ENCODE measurements at places on chromosomes 7 and 10.

GRCh38 chr10:98374217-98374985 lies 40.6 kb downstream of the PYROXD2 start:
- DNase-seq = no peak

- no peak for DNase-seq
Observed at GRCh38 chr7:31171984-31172383, 119.9 kb downstream of the ADCYAP1R1 start.

- DNase-seq = no peak
Observed at GRCh38 chr7:39086638-39087360, 109.1 kb downstream of the POU6F2 start.

DNA sequence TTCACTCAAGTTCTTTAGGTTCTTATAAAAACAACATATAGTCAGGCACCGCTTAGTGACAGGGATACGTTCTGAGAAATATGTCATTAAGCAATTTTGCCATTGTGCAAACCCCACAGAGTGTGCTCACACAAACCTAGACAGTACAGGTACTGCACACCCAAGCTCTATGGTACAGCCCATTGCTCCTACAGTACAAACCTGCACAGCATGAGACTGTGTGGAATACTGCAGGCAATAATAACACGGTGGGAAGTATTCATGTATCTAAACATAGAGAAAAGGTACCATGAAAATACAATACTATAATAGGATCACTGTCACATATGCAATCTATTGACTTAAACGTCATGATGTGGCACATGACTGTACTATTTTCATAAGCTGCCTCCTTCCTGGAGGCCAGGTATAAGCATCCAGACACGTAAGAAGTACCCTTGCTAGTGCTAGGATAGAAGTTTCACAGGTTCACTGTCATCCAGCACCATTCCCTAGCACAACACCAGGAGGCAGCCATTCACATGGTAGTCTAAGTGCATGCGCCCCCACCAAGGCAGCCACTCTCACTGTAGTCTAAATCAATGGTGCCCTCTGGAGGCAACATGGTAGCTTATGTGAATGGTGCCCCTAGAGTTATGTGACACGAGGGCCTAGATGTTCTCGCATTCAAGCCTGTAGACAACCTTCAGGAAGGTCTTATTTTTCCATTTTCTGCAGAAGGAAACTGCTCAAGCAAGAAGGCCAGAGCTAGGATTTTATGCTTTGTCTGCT lies 98.5 kb downstream of the ARHGAP22 start:
- DNase-seq = no peak

- DNase-seq = no peak
Observed at GRCh38 chr10:125296598-125296997, 136.2 kb upstream of the CTBP2 start.

DNA sequence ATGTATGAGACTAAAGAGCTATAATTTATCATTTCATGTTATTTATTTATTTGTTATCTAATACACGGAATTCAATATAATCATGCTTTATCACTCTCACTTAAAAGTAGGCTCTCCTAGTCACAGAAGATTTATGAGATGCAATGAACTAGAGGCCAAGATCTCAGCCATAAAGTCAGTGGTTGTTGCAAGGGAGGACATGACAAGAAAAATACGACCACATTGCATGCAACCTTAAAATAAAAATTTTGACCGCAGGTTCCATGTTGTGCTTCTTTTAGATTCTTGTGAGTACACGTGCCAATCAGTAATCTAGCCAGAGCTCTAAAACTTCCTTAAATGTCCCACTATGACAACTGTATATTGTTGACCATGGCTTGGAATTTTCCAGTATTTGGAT lies 75.9 kb upstream of the SP8 start:
- no peak for DNase-seq

DNA sequence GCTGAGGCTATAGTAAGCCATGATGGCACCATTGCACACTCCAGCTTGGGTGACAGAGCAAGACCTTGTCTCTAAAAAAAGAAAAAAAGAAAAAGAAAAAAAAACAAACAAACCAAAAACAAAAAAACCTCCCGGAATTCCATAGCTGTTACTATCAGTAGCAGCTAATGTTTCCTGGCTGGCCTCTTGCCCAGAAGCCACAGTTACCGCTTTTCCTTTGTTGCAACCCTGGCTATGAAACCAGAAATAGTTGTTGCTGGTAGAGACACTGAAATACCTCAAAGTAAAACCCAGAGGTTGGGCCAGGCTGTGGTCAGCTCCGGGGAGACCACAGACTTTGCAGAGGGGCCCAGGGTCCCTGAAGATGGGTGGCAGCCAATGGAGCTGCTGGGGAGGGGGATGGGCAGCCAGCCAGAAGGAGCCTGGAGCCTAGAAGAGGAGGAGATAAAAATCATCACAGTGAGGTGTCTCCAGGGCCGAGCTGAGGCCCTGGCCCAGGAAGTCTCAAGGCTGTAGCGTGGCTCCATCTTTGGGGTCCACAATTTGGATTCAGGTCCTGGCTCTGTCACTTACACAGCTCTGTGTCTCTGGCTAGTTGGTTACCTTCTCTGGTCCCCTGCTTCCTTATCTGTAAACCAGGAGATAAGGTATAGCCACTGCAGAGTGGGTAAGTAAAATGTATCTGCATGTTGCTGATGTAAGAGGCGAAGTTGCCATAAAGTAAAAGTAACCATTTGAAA lies 3.4 kb upstream of the CHST12 start:
- no peak for DNase-seq

DNA sequence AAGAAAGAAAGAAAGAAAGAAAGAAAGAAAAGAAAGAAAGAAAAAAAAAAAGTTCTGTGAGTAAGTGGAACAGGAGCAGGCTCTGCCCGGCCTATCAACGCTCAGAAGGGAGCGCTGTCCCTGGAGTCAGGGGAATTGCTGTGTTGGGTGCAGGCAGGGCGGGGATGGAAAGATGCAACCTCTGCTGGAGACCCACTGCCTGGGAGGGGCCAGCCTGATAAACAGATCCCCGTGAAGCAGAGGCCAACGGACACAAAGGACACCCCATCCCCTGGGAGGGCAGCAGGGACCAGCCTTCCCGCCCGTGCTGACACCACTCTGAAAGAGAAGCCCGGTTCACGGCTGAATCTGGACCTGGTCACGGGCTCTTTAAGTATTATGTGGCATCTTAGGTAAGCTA lies 54.5 kb downstream of the TCERG1L start:
- no peak for DNase-seq

DNA sequence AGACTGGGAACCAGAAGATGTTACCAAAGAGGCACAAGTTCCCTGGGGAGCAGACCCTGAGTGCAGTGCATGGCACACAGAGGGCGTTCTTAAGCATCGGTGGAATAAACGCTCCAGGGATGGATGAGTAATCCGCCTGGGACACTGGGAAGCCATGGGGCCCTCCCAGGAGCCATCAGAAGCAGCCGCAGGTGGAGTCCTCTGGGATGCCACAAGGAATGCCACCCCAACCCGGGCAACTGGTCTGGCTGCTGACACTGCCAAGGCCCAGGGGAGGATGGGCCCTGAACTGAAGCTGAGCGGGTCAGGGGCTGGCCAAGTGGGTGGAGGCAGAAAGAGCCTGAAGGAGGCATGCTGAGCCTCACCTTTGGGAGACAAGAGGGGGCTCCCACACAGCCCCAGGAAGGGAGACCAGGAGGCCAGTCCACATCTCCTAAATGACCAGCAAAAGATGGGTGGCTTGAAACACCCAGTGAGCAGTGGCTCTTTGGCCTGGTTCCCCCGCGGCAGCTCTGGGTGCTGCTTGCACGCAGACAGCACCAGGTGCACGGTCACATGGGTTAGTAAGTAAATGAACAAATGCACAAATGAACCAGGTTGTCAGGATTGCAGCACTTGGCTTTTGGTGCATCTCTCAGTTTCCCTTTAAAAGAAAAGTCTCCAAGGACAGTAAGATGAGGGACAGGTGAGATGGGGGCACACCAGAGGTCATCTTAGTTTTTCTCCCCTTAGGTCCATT lies 141.3 kb upstream of the ZMIZ1 start:
- no peak for DNase-seq

GRCh38 chr10:130244928-130245495 lies 108.8 kb downstream of the GLRX3 start:
- no peak for DNase-seq

DNA sequence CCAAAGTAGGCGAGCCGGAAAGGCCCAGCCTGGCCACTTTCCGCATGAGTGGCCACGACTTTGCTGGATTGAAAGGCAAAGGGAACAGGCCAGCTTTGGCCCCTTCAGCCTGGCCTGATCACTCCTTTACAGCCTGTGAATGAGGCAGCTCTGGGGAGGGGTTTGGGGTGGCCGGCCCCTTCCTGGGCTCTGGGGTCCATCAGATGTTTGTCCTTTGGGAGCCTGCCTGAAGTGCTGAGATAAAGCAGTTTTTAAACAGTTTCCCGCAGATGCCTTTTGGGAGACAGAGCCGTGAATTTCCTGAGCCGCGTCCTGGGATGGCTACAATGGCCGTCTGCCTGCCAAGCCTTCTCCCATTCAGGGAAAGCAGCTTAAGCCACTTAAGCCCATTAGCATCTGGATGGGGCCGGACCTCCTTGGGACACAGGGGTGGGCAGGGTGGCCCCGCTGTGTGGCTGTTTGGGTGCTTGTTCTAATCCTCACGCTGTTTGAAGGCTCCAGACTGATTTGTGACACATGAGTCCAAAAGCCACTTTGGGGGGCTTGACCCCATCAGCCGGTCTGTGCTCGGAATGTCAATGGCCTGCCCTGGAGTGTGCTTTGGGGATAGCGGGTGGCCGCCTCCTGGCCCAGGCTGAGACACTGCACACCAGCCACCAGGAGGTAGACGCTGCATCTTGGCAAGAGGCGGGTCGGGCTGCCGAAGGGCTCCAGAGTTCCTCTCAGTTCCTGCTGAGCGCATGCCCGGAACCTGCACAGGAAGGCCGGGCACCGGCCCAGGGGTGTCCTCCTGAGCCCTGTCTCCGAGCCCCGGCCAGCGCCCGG lies 38.9 kb downstream of the NKX6-2 start:
- DNase-seq = peak; percentile 2

GRCh38 chr10:103507235-103508191 lies 14.0 kb downstream of the NEURL1 start:
- DNase-seq = no peak

DNA sequence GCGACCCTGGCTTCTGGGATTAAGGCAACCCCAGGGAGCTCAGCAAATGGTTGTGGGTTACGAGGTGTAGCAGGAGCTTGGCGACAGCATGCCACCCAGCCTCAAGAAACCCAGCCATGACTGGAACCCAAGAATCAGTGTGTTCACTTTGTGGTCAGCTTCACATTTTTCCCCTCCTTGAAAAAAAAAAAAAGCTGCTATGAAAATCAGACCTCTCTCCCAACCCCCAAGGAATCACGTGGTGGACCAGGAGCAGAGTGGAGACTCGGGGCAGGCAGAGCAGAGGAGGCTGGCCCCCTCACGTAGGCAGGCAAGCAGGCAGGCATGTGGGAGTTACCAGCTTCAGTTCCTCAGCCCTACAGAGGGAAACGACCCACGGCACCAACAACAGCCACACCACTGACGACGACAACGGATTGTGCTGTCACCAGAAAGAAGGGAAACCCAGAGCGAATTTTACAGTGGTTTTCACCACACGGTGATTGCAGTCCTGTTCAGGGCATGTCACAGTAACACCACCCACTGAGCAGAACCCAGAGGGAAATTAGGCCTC lies 203.4 kb downstream of the SLC25A13 start:
- no peak for DNase-seq

GRCh38 chr10:27372095-27372494 lies 131.5 kb upstream of the ACBD5 start:
- DNase-seq = no peak

DNA sequence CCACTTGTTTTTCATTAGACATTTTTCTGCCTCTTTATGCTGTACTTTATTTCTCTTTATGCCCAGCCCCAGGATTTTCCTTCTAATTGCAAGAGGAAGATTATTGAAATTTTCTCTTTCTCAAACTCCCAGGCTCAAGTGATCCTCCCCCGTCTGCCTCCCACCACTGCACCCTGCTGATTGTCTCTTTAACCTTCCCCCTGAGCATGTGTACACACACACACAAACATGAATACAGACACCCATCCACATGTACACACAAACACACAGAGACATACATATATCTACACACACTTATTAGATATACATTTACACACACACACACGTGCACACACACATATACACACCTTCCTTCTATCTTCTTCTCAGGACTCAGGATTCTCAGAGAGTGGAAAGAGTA lies 37.3 kb upstream of the MAP3K8 start:
- no peak for DNase-seq

DNA sequence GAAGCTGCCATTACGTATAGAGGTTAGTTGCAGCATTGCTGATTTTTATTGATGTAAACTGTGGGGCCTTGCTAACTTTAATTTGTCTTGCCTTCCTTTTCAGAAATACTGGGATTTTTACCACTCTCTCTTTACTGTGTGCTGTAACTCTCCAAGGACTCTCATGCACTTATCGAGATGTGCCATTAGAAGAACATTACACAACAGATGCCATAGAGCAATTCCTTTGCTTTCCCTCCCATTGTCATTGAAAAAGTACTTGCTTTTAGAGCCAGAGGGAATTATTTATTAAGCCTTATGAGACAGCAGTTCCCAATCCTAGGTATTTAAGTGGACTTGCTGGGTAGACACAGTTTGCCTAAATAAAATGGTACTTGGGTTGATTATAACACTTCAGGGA lies 51.7 kb downstream of the ASB4 start:
- no peak for DNase-seq

GRCh38 chr10:87928996-87929395 lies 65.6 kb downstream of the PTEN start:
- DNase-seq = no peak

DNA sequence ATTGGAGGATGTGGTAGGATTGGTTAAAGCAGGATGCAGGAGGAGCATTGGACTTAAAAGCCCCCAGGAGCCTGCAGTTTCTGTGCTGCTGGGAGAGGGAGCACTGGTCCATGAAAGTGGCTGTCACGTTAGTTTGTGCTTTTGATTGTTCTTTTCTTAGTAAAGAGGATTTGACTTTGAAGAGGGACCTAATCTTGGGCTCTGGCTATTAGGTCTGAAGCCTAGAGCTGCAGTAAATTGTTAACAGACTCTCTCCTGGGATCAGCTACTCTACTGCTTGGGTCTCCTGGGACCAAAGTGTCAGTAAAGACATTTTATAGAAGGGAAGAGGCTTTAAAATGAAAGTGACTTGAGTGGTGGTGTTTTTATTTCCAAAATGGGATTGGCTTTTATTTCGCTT lies 3.7 kb downstream of the ZFYVE27 start:
- no peak for DNase-seq

- DNase-seq = no peak
Observed at GRCh38 chr10:112232670-112233069, 49.1 kb upstream of the GPAM start.

- DNase-seq = no peak
Observed at GRCh38 chr7:30752979-30753378, 1.0 kb downstream of the INMT start.

- no peak for DNase-seq
Observed at GRCh38 chr10:97016728-97017473, 168.9 kb downstream of the SLIT1 start.

GRCh38 chr7:55512635-55513191 lies 59.6 kb downstream of the VOPP1 start:
- DNase-seq = no peak

DNA sequence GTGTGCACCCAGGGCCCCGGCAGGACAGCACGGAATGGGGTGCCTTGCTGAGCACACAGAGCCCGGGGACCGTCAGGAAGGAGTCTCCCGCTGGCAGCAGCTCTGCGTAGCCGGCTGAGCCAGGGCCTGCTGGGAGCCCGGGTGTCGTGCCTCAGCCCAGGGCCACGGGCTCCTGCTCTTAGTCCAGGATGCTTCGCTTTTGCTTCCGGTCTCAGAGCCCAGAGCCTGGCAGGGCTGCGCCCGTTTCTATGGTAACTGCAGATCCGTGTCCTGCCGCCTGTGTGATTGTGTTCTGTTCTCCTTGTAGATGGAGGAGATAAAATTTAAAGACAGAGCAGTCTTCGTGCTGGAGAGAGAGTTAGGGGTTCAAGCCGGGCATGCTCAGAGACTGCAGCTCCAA lies 53.7 kb upstream of the DPYSL4 start:
- no peak for DNase-seq

All from iPS DF 19.7 (cell line).